ENCODE measurements at places on chromosomes 1 and 21.

DNA sequence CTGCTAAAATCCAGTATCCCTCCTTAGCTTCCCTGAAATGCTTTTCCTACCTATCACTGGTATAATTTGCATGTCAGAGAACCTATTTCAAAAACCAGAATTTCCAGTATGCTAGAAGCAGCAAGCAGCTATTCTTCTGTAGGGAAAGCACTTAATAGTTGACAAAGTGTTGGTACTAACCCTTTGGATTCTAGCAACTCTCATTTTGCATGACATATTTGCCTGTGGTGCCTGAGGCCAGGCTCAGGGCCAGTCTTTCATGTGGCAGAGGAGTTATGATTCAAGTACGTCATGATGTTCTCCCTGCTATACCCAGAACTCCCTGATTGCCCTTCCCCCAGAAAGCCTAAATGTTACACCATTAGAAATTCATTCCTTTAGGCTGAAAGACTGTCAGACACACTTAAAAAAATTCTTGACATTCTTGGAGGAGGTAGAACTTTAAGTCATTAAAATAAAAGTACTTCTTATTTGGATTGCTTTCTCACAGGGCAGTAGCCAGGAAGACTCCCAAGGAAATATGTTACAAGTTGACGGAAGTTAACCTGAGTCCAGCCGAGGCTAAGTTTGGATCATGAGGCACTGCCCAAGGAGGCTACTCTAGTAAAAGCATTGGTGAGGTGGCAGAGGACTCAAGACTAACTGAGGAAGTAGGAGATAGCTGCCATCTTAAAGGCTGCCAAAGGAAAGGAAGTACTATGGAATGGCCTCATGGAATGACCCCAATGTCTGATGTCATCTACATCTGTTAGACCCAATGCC lies 298.4 kb upstream of the SPAG17 start:
- DNase-seq: no peak

DNA sequence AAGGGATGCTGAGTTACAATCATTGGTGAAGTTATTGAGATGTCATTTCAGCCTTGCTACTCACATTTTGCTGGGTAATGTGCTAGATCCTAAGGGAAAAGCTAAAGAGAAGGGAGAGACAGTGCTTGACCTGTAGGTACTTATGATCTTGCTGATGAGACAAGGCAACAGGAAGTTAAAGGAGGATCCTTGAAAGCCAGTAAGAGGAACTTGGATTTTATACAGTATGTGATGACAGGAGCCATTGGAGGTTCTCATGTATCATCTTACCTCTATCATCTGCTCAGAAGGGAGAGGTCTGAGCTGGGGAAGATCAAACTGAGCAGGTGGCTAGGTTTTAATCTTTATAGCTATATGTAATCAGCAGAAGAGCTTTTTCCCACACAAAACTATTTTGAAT lies 6.3 kb downstream of the APOBEC4 start:
- no peak for DNase-seq

DNA sequence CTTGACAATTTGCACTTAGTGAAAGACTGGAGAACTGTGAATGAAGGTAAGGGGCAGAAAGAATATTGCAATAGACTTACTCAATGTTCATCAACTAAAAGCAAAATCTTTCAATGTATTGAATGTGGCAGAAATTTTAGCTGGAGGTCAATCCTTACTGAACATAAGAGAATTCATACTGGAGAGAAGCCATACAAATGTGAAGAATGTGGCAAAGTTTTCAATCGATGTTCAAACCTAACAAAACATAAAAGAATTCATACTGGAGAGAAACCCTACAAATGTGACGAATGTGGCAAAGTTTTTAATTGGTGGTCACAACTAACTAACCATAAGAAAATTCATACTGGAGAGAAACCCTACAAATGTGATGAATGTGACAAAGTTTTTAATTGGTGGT lies 80.7 kb downstream of the JMJD4 start:
- DNase-seq: no peak

DNA sequence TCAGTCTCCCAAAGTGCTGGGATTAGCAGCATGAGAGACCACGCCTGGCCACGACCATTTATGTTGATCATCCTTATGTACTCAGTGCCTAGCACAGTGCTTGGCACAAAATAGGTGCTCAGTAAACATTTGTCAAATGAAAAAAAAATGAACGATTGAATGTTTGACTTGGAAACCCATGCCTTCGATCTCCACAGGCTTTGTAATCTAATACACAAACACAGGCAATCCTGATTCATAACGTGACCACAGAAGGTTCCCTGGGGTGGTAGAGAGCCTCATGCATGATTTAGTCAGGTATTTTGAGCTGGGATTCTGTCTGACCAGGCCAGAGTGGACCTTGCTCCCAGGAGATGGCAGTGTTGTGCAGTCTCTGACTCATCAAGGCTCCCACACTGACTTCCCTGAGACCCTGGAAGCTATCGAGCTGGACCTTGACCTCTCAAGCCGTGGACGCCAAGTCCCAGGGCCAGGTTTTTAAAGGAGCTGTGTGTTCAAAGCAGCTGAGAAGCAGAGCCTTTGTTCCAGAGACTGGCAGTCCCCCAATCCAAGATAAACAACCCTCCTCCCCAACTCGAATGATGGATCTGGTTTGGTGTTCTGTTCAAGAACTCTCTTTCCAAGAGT lies 81.1 kb downstream of the PGM1 start:
- peak; percentile 89 for DNase-seq

Data from myocyte (in vitro differentiated cells).